SJCRH30 (cell line): ENCODE measurements at places on chromosomes 1 and 21. TPM values are rescaled to one million over a fixed set of nuclear protein-coding genes. Genes with fewer than 3 reads are reported as not detected.
A peak's percentile ranks its signal among the peaks of the same experiment; 100 is the strongest.

Gene MEX3A
- 21.8 and 22.3 TPM in 2 replicates for total RNA-seq

Gene RORC
- not detected in 2 replicates for total RNA-seq

- H3K27me3 ChIP-seq, result no peaks in the 10 kb centered on the region
- no peaks in the 10 kb centered on the region; the same call in 1 of the 2 replicates for H3K4me1 ChIP-seq
- no peak overlapping the region for H3K27ac ChIP-seq
- no peak for DNase-seq
Measured at GRCh38 chr1:95071539-95071938, 1.2 kb downstream of the ALG14 start.

DNA sequence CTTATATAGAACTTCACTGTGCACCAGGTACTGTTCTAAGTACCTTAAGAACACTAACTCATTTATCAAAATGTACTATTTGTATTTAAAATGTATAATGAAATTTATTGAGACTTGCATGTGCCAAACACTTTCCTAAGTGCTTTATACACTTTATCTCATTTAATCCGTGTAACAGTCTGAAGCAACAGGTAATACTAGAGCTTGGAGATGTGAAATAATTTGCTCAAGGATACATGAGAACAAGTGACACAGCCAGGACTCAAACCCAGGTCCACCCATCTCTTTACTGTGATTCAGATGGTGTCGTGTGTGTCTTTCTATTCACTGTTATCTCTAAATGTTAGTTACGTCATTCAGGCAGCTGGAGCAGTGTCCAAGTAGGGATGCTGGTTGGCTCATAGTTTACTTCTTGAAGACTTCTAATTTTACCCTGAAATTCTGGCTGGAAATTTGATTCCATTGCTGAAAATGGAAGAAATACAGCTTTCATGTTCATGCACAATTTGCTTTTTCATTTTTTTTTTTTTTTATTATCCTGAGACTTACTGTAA is 169.7 kb upstream of the UBE2U start:
- H3K27ac ChIP-seq, result no peak overlapping the region
- no peaks in the 10 kb centered on the region for H3K27me3 ChIP-seq
- H3K36me3 ChIP-seq, result no peaks in the 10 kb centered on the region
- no peak overlapping the region for H3K4me3 ChIP-seq

DNA sequence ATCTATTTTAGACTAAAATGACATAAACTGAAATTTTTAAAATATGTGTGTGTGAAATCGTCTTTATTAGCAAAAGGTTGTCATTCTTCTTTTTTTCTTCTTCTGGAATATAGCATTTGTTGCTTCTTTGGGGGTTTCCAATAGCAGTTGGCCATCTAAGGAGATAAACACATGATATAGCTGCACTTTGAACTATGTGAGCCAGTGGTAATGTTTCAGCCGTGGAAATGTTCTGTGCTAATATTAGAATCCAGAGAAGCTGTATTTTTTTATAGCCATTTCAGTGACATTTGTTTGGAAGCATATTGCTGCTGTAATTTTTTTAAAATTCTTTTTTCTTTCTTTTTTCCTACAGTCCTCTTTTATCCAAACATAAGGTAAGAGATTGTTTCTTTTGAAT is 75.1 kb downstream of the CNST start:
- H3K36me3 ChIP-seq, result peaks cover 6% of the 10 kb centered on the region
- no peak overlapping the region for H3K27ac ChIP-seq
- DNase-seq, result no peak
- H3K27me3 ChIP-seq, result no peaks in the 10 kb centered on the region

DNA sequence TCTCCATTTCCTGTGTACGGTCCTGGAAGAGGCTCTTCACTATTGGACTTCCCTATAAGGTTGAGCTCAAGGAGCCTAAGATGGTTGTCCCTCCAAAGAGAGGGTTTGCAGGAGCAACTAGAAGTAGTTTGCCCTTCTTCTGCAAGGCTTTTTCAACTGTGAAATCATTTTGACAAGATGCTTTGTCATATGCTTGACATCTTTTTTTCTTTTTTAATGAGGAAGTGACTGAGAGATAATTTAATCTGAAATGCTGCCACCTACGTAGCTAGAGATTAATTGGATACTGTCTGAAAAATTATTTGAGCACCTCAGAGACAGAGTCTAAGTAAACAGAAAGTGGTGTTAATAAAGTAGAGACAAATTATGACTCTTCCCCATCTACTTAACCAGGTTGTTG is 97.0 kb downstream of the CHRM3 start:
- H3K27ac ChIP-seq, result no peak overlapping the region
- no peaks in the 10 kb centered on the region for H3K4me1 ChIP-seq
- no peaks in the 10 kb centered on the region for H3K36me3 ChIP-seq

Gene NUDT4B
- 5.8 and 7.3 TPM in 2 replicates for total RNA-seq

DNA sequence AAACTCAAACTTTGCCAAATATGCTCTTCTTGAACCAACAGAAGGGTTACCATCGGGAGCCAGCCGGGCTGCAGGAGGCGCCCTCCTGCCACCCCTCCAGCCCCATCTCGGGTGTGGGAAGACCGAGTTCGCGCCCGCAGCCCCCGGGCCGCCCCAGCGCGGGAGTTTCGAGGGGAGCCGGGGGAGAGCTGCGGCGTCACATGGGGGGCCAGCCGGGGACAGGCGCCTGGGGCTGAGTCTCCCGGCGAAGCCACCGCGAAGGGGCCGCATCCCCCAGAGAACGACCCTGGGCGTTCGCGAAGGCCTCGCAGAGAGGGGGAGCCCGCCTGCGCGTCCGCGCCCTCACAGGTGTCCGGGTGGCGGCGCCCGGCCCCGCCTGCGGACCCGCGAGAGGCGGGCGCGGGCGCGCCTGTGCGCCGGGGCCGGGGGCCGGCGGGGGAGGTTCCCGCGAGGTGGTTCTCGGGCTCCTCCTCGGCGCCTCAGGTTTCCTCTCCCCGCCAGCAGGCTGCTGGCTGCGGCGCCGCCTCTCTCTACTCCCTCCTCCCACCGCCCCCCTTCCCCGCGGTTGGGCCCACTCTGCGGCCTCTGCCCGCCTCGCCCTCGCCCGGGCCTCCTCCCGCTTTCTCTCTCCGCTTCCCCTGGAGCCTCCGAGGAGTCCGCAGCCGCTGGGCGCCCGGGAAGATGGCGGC is at the start of gene RAVER2:
TSS of gene RAVER2 (plus strand) at position 584 of the 689 bp plus-strand sequence. CDS start at position 682, 98 bp downstream.
- peak within 1 kb of the TSS; percentile 98 for H3K4me3 ChIP-seq
- peak within 1 kb of the TSS; percentile 64 for H3K27ac ChIP-seq
- H3K27me3 ChIP-seq, result no peaks in the 10 kb centered on the region
- no peaks in the 10 kb centered on the region for H3K36me3 ChIP-seq
- peak; percentile 86 for DNase-seq
- 0 out of 2 replicates have a peak, but pooled peaks cover 6% of the 10 kb centered on the region for H3K4me1 ChIP-seq

Gene OR2M3
- 0.02 TPM in 1 of 2 replicates, not detected in the other for total RNA-seq

DNA sequence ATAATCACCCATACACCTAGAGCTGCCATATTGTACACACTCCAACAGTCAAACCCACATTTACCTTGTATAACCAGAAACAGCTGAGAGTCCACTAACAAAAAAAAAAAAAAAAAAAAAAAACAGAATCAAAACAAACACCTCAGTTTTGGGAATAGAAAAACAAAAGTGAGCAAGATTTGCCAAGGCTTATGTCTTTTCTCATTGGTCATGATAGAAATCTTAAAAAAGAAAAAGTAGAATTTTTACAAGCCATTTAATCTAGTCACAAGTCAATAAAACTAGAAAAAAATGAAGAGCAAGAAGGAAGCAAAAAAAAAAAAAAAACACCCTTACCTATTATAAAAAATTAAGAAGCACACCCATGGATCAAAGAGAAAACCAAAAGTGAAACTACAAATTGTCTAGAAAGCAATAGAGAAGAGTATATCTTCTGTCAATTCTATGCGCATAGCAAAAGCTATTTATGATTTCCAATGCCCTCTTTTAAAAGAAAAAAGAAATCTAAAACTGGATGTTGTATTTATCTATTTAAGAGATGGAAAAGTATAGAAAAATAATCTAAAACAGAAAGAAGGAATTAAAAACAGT is 113.2 kb upstream of the GALNT2 start:
- no peak for DNase-seq
- no peak overlapping the region for H3K27ac ChIP-seq
- H3K27me3 ChIP-seq, result no peaks in the 10 kb centered on the region
- H3K4me1 ChIP-seq, result no peaks in the 10 kb centered on the region
- H3K36me3 ChIP-seq, result no peaks in the 10 kb centered on the region

Gene OR2L3
- not detected in 2 replicates for total RNA-seq

Gene BACH1
- 62.3 and 91.1 TPM in 2 replicates for total RNA-seq

DNA sequence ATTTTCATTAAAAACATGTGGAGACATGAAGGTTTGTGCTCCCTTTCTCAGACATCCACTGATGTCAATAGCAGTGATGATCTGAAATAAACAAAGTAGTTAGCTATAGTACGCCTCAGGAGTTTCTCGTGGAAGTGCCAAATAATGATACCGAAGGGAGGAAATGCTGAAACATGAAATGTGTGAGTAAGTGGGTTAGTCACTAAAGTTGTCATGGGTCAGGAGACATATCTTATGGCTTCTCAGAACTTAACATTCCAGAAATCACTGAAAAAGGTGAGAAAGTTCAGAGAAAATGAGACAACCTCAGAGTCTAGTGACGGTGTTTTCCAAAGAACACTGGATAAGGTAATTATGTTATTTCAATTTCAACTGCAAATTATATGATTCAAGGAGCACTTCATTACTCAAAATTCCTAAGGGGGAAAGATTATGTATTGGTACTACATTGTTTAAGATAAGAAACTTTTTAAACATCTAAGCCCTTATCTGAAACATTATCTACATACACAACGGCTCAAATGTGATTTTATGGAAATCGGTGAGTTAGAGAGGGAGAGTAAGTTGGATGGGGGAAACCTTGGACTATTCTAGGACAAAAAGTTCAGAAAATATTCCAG is 20.6 kb downstream of the NIBAN1 start:
- no peaks in the 10 kb centered on the region for H3K4me1 ChIP-seq
- no peaks in the 10 kb centered on the region for H3K27me3 ChIP-seq
- no peak overlapping the region for H3K4me3 ChIP-seq
- H3K36me3 ChIP-seq, result no peaks in the 10 kb centered on the region
- H3K27ac ChIP-seq, result no peak overlapping the region

- no peak for DNase-seq
- H3K4me1 ChIP-seq, result no peaks in the 10 kb centered on the region
- no peak overlapping the region for H3K4me3 ChIP-seq
- H3K27me3 ChIP-seq, result no peaks in the 10 kb centered on the region
- H3K36me3 ChIP-seq, result no peaks in the 10 kb centered on the region
Measured at GRCh38 chr1:84010136-84010535, 11.2 kb upstream of the TTLL7 start.

DNA sequence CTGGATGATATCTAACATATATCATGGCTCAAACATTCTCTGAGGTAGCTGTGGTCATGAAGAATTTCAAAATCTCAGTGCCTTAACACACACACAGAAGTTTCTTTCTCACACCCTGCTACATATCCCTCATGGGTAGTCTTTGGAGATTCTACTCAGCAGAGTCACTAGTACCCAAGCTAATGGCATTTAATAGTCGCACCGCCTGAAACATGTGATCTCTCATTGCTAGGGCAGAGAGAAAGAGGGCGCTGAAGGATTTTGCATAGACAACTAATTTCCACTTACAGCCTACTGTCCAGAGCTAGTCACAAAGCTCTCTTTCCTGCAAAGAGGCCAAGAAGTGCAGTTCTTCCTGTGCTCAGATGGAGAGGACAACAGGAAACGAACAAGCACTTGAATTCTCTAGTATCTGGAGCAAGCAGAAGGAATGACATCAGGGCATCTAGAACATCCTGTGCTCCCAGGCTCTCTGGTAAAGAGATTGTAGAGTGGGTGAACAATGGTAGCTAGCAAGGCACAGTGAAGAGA is 183.4 kb upstream of the PTBP2 start:
- H3K27ac ChIP-seq, result no peak overlapping the region
- no peak overlapping the region for H3K4me3 ChIP-seq
- no peak for DNase-seq
- H3K27me3 ChIP-seq, result no peaks in the 10 kb centered on the region

DNA sequence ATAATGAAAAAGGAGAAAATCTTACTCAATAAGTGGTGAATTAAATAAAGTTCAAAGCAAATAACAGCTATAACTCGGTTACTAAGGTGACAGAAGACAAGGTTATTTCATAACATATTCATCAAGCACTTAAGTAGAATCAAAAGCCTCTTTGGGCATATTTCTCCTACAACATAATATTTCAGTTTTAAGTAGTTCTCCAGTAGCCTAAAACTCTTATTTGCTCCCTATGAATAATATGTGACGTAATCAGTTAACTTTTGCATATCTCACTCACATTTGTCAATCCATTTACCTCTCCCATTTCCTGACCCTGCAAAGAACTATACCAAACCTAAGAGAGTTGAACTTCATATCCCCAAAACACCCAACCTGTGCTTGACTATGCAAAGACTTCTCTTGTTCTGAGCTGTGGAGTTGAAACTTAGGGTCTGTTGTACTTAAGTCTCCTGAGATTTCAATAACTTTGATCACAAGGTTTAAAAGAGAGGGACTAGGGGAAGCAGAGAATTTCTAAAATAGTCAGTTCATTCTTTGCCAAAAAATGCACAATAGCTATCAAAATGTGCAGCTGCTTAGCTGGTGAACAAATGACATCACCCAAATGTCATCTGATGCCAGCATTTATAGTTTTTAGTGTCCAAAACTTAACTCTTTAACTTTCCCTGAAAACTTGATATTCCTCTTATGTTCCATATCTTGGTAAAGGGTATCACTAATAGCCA is 37.2 kb downstream of the TTLL7 start:
- peak overlapping the region; percentile 38 for H3K27ac ChIP-seq
- peaks cover 4% of the 10 kb centered on the region; the same call in 1 of the 2 replicates for H3K36me3 ChIP-seq
- DNase-seq, result peak; percentile 45

Gene RGL1
- 0.32 and 0.35 TPM in 2 replicates for total RNA-seq

DNA sequence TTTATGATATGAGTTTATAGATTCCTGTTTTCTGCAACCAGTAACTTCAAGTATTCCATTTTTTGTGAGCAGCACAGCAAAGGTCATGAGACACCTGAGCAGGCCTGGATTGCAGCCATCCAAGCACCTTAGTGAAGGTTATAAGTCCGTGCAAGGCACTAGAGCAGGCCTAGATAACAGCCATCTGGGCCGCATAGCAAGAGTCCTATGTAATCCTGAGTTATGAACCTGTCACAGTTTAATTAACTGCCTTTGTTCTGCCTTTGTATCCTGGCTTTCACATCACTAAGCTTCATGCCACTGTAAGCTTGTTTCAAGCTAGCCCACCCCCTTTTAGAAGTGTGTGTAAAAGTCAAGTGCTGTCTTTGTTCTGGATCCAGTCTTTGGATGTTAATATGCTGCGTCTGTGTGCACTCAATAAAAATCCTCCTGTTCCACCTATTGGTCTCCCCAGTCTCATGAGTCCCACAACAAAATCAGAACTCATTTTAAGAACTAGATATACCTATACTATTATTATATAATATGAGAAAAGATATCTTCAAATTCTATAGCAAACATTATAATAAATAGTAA is 556.2 kb upstream of the CHRM3 start:
- H3K27ac ChIP-seq, result no peak overlapping the region
- no peaks in the 10 kb centered on the region for H3K36me3 ChIP-seq
- H3K4me3 ChIP-seq, result no peak overlapping the region
- DNase-seq, result no peak
- H3K4me1 ChIP-seq, result no peaks in the 10 kb centered on the region

Gene SELL
- not detected in 2 replicates for total RNA-seq

DNA sequence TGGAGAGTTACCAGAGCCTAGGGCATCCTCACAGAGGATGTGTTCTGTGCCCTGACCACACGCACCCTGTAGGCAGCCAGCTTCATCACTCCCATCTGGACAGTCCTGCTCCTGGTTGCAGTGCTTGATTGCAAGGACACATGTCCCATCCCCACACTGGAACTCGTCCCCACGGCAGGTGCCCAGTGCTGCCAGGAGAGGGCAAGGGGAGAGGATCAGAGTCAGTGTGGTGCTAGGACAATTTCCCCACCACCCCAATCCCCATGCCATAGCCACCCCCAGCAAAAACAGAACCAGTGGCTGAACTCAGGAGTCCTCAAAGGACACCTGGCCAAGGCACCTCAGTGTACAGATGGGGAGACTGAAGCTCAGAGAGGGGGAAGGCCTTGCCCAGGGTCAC is 37.2 kb upstream of the MAGOH start:
- DNase-seq, result no peak
- no peaks in the 10 kb centered on the region for H3K4me1 ChIP-seq
- no peak overlapping the region for H3K27ac ChIP-seq
